ENCODE measurements at places on chromosomes 6 and 20. TPM values are rescaled to one million over a fixed set of nuclear protein-coding genes. Genes with fewer than 3 reads are reported as not detected.

DNA sequence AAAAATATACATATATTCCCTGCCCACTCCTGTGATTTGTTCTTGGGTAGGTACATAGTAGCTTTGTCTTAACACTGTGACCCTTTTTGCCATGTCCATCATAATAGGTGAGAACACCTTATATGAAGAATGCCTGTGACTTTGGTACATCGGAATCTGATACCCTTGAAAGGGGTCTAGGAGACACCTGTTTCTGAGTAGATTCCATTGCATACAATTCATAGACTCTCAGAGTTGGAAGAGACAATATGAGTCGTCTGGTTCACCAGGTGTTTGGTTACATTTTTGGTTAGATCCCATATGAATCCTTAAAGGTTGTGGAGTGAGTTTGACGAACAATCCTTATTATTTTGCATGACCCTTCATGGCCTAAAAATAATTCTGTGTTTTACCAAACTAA is 36.3 kb downstream of the RNF144B start:
- no peak for DNase-seq

The HCK gene
- total RNA-seq = not detected

The COL11A2 gene
- total RNA-seq = 0.28 TPM

The IL22RA2 gene
- total RNA-seq = not detected

The FRS3 gene
- 1.2 TPM for total RNA-seq

The SIRPB1 gene
- total RNA-seq = 0.17 TPM

DNA sequence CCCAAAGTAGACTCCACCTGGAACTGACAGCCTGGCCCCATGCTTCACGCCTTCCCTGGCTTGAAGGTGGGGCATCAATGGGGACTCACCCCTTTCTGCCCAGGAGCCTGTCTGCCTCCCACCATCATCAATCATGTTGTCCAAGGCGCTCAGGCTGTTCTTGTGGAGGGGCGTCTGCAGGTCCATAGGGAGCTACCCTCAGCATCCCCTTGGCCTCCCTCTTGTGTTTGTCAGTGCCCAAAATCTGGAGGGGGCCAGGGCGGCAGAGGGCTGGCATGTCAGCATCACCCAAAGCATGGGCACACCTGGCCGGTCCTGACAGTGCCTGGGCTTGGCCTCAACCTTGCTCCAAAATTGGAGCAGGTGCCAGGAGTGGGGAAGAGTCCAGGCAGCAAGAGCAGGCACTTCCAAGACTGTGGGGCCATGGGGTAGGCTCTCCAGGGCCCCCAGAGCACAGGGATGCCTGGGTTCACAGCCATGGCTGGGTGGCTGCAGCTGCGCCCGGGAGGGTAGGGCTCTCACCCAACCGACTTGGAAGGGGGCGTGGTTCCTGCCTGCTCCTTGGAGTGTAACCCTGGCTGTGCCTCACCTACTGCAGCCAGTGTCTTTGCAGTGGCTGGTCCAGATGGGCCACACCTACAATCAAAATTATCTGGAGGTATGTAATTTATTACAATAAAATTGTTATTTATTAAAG is 903.4 kb downstream of the EYS start:
- no peak for DNase-seq

- peak; percentile 69 for DNase-seq
These were observed 19.8 kb downstream of the FKBP5 start for GRCh38 chr6:35668744-35669450.

The MTCH1 gene
- 303 TPM for total RNA-seq

GRCh38 chr6:157034436-157035230 is 257.5 kb downstream of the ARID1B start:
- DNase-seq = peak; percentile 81

DNA sequence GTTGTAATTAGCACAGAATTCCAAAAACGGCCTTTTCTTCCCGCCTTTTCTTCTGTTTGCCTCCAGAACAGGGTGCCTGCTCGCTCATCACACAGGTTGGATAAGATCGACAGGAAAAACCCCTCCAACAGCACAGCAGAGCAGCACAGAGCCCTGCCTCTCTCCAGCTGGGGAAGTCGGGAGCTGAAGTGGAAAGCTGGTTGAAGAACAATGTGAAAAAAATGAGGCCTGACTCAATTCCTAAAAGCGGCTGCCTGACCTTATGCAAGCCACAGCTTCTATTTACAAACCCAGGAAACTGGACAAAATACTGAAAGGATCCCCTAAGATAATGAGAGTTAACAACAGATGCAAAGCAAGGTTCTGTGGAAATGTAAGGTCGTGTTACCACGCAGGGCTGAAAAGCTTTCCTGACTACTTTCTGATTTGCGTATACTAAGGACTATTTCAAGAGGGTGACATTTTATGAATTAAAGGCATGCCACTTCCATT is 116.9 kb downstream of the TTLL2 start:
- no peak for DNase-seq

The PACRG gene
- 0.17 TPM for total RNA-seq

DNA sequence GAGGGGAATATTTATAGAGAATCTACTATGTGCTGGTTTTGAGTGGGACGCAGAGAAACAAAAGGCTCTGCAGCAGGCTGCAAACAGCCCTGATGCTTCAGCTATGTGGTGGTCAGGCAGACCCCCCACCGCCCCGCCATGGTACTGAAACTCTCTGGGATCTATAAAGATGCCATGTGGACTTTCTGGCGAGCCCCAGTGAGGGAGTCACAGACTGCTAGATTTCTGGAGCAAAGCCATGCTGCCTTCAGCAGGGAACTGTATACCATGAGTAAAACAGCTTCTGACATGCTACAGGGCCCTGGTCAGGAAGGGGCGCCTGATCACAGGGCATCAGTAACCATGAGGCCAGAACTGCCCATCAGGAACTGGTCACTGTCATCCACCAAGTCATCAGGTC is 19.2 kb upstream of the BPIFB1 start:
- no peak for DNase-seq

The OR2H2 gene
- total RNA-seq = not detected

DNA sequence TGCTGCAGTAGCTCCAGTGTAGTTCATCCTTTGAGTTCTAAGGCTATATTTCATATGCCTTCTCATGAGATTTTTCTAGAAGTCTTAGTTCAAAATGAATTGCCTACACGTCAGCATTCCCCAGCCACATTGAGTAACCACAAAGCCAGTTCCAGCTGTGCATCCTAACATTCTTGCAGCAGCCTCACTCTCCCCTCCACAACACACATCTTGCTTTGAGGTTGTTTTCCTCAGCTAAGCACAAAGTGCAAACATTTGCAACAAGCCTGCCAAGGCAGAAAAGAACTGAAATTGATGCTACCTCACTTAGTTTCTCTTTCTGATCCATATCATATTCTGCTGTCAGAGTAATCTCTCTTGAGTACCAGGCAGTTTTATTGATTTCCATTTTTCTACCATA is 160.7 kb upstream of the KCNQ5 start:
- no peak for DNase-seq

DNA sequence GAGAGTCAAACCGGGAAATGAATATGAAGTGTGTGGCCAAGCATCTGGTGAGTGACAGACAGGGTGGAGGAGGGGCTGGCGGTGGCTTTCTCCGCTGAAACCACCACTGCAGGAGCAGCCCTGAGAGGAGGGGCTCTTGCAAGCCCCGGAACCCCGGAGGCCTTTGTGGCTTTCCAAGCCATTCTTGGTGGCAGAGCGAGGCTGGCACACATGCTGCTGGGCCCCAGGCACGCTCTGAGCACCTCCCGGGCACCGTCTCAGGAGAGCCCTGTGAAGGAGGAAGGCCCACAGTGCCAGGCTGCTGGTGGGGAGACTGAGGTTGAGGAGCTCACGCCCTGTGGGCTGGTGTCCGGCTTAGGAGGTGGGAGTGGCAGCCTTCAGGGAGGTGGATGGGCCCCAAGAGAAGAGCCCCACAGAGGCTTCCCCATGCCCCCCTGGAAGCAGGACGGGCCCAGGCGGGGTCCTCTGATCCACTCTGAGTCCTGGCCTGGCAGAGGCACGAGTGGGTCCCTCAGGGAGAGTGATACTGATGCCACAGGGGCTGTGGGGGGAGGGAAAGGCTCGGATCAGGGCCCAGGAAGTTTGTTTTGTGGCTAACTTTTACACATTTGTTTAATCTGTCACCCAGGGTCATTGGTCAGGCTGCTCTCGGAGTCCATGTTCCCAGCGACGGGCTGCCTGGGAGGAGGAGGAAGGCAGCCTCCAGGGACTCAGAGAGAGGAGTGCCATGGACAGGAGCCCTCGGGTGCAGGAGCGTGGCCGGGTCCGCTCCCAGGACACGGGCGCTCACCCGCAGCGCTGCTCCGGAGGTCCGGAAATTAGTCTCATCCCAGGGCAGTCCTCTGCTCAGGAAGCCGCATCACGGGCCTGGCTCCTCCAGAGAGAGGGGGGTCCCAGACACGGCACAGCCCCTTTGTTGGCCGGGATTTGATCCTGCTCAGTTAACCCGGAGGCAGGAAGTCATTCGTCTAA is 170.7 kb downstream of the ERMARD start:
- DNase-seq = peak; percentile 13

The TNNC2 gene
- total RNA-seq = not detected

The KCNQ2 gene
- not detected for total RNA-seq

The DLL1 gene
- total RNA-seq = 7.5 TPM

DNA sequence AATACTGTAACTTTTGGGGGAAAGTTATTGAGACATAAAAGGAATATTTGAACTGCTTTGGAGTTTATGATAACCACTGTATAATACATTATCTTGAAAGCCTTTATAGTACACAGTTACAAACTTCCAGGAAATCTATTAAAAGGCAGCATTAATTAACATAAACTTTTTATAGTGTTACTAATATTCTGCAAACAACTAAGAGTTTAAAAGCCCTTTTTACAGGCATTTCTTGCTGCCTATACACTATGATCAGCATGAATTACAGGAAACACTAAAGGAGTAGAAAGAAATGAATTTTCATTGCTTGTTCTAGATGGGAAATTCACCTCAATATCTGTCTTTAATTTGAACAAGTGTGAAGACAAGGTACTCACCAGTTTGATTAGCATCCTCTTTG is 252.3 kb upstream of the ZFP64 start:
- DNase-seq = no peak

- DNase-seq = no peak
These were observed 8.7 kb downstream of the ZNF165 start for GRCh38 chr6:28089054-28089453.

The PTCRA gene
- total RNA-seq = not detected

- no peak for DNase-seq
These were observed 2.1 kb downstream of the TGM6 start for GRCh38 chr20:2382833-2383232.

The CTAGE9 gene
- not detected for total RNA-seq

GRCh38 chr6:53734473-53735299 is 60.1 kb upstream of the LRRC1 start:
- DNase-seq = peak; percentile 89

The INSM1 gene
- total RNA-seq = not detected

The RIMS1 gene
- total RNA-seq = 7.5 TPM

DNA sequence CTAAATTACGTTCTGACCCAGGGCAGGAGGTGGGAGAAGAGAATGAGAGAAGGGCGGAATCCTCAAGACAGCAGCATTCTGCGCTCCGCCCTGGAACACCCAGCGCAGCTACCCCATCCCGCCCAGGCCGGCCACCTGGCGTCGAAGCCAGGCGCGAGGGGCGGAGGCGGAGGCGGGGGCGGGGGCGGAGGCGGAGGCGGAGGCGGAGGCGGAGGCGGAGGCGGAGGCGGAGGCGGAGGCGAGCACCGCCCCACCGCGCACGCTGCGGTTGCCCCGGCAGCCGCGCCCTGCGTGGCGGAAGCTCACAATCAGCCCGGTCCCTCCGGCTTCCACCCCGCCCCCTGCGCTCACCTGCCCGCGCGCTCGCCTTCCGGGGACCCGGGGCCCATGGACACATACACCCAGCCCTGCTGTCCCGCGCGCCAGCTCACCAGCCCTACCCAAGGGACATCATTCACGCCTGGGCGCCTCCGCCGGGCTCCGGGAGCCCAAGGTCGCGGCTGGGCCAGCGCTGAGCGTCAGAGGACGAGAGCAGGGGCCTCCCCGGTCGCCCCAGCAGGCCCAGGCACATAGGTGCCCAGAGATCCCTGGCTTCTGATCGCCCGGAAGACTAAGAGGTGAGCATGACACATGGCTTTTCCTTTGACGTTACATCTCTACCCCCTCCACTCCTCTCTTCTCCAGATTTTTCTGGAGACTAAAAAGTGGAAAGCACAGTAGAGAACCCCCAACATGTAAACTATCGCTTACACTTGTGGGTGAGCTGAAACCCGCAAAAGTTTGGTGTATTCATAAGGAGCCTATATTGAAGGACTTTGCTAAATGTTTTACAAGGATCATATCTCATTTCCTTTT is at the start of gene ANKEF1:
TSS of gene ANKEF1 (plus strand) at position 271 of the 855 bp plus-strand sequence. CDS start 3,315 bp downstream, outside the sequence.
- DNase-seq = peak; percentile 72

The SIGLEC1 gene
- total RNA-seq = not detected

- no peak for DNase-seq
These were observed 15.0 kb upstream of the ZBTB24 start for GRCh38 chr6:109498052-109498451.

DNA sequence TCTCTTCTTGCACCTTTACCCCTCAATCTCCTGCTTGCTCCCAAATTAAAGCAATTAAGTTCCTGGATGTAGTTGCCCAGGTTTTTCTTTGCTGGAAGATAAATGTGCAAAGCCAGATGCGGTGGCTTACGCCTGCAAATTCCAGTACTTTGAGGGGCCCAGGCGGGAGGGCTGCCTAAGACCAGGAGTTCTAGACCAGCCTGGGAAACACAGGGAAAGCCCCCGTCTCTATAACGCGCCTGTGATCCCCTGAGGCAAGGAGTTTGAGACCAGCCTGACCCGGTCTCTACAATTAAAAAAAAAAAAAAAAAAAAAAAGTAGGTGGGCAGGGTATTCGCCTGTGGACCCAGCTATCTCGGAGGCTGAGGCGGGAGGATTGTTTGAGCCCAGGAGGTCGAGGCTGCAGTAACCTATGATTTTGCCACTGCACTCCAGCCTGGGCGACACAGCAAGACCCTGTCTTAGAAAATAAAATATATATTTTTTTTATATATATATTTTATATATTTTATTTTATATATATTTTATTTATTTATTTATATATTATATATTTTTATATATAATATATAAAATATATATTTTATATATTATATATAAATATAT is 461 bp upstream of the DCDC2 start:
- DNase-seq = no peak

The FAM50B gene
- total RNA-seq = 8.6 TPM

DNA sequence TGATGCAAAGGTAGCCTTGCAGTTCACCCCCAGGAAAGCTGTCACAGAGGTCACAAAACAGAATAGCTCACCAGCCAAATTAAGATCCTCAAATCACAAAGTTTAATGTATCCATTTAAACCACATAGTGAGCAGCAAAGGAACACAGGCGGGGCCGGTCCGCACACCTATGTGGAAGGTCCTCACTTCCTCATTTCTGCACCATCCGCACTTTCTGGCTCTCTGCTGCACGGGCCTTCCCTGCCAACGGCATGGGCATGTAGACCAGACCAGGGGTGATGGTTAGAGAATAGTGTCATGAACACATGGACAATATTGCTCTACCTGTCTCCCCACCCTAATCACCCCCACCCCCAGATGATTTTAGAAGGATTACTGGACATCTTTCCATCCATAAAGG is 12.1 kb upstream of the TBXT start:
- DNase-seq = no peak
